Right cardiac atrium (tissue), 5 donors: ENCODE measurements at places on chromosomes 1 and 21. TPM values are rescaled to one million over a fixed set of nuclear protein-coding genes. Genes with fewer than 3 reads are reported as not detected.

Gene HENMT1
- 1.8 TPM for total RNA-seq

Gene IL24
- total RNA-seq = not detected

DNA sequence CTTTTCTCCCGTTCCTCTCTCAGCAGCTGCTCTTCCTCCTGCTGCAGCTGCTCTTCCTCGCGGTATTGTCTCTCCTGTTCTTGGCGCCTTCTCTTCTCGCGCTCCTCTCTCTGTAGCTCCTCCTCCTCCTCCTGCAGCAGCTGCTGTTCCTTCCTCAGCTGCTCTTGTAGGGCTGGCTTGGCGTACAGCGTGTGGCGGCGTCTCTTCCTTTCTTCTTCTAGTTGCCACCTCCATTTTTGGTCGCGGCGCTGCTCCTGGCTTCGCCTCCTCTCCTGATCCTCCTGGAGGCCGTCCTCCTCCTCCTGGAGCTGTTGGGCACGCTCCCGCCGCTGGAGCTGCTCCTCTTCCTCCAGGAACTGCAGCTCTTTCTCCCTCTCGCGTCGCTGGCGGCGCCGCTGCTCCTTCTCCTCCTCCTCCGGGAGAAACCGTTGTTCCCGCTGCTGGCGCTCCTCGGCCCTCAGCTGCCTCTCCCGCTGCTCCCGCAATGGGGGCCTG is 4.8 kb downstream of the TCHH start:
- DNase-seq = peak; percentile 56

DNA sequence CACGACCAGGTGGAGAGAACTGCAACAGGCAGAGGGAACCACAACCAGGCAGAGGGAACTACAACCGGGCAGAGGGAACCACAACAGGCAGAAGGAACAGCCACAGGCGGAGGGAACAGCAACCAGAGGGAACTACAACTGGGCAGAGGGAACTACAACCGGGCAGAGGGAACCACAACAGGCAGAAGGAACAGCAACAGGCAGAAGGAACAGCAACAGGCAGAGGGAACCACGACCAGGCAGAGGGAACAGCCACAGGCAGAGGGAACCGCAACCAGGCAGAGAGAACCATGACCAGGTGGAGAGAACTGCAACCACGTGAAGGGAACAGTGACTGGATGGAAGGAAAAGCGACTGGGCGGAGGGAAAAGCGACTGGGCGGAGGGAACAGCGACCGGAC is 47.6 kb upstream of the GPR153 start:
- DNase-seq = no peak

GRCh38 chr1:67097305-67097704 is 37.5 kb downstream of the C1orf141 start:
- DNase-seq = no peak

- DNase-seq = no peak
Observed at GRCh38 chr1:84884671-84885389, 8.2 kb downstream of the LPAR3 start.
